Left renal pelvis (tissue), 4 donors: ENCODE measurements at places on chromosomes 5 and 9.

GRCh38 chr9:100269656-100270055 is 83.1 kb downstream of the TEX10 start:
- no peak for DNase-seq

DNA sequence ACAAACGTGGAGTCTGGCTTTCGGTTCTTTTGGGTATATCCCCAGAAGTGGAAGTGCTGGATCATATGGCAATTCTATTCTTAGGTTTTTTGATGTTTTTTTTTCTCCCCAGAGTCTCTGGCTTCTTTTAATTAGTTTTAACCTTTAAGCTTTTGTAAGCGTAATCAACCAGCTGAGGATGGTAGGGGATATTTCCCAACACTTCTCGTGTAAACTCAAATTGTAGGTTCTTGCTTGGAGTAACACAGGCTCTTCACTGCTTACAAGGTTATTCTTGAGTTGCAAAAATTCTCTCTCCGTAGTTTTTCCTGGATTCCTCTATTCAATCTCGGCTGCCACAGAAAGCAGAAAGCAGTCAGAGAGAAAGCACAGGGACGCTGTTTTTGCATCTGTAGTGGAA is 11.9 kb downstream of the LAMC3 start:
- DNase-seq, result no peak

DNA sequence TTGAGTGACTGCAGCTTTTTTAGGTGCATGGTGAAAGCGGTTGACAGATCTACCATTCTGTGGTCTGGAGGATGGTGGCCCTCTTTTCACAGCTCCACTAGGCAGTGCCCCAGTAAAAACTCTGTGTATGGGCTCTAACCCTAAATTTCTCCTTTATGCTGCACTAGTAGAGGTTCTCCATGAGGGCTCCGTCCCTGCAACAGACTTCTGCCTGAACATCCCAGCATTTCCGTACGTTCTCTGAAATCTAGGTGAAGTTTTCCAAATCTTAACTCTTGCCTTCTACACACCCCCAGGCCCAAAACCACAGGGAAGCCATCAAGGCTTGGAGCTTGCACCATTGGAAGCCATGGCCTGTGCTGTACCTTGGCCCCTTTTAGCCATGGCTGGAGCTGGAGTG is 1898.1 kb upstream of the NUDT12 start:
- no peak for DNase-seq

- no peak for DNase-seq
Observed at GRCh38 chr9:112527959-112528358, 41.3 kb downstream of the KIAA1958 start.

GRCh38 chr9:105188746-105189145 is 55.7 kb upstream of the SLC44A1 start:
- no peak for DNase-seq

- no peak for DNase-seq
Observed at GRCh38 chr5:36795366-36795765, 81.2 kb upstream of the NIPBL start.

- DNase-seq, result no peak
Observed at GRCh38 chr9:115985657-115986056, 167.9 kb upstream of the PAPPA start.

- DNase-seq, result no peak
Observed at GRCh38 chr9:112784020-112784785, 33.6 kb downstream of the SNX30 start.

GRCh38 chr5:169133531-169133930 is 167.4 kb downstream of the SLIT3 start:
- no peak for DNase-seq

GRCh38 chr5:19314840-19315239 is 673.2 kb downstream of the CDH18 start:
- no peak for DNase-seq

- DNase-seq, result no peak
Observed at GRCh38 chr9:124443625-124444024, 6.6 kb upstream of the ADGRD2 start.

GRCh38 chr5:141814064-141814964 is 63.9 kb downstream of the PCDH1 start:
- no peak for DNase-seq

- no peak for DNase-seq
Observed at GRCh38 chr9:130327070-130327780, 61.7 kb downstream of the HMCN2 start.

DNA sequence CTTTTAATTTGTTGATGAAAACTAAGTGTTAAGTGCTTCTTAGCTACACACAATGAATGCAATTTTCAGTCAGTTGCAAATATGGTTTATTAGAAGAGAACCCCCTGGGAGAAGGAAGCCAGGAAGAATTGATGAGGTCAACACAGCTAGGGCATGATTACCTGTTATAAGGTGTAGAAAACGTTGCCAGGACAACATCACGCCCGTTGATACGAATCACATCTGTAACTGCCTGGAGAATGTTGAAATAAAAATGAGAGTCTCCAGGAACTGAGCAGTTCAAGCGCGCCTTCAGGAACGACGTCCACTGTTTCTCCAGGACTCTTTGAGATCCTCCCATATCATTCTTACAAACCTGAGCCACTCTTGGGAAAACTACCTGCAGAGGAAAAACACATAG is 88.0 kb downstream of the SEMA6A start:
- no peak for DNase-seq

DNA sequence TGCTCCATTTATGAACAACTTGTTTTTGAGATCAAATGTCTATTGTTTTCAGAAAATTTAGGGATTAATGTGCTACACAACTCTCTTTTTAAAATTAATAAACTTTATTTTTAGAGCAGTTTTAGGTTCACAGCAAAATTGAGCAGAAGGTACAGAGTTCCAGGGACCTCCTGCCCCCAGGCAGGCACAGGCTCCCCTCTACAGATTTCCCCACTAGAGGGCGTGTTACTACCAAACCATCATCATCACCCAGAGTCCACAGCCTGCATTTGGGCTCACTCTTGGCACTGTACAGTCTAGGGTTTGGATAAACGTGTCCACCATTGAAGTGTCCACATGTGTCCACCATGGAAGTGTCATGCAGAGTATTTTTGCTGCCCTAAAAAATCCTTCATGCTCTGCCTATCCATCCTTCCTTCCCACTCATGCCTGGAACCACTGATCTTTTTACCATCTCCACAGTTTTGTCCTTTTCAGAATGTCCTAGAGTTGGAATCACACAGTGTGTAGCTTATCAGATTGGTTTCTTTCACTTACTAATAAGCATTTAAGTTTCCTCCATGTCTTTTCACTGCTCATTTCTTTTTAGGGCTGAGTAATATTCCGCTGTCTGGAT is 61.7 kb downstream of the MRPL36 start:
- DNase-seq, result no peak

- DNase-seq, result no peak
Observed at GRCh38 chr9:93295031-93295430, 111.1 kb downstream of the WNK2 start.

DNA sequence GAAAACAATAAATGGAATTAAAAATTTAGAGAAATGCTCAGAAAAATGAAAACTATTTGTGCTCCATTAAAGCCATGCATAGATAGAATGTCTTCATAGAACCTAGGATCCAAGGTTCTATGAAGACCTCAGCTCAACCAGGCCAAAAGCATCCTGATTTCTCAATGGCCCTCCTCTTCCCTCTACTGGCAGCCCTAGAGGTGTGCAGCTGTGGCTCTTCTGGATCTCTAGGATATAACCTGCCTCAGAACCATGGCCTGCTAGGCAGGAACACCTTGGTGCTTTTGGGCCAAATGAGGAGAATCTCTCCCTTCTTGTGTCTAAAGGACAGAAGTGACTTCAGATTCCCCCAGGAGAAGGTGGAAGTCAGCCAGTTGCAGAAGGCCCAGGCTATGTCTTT is 15.1 kb downstream of the IFNA1 start:
- no peak for DNase-seq

GRCh38 chr9:126592461-126592860 is 21.3 kb upstream of the LMX1B start:
- no peak for DNase-seq

DNA sequence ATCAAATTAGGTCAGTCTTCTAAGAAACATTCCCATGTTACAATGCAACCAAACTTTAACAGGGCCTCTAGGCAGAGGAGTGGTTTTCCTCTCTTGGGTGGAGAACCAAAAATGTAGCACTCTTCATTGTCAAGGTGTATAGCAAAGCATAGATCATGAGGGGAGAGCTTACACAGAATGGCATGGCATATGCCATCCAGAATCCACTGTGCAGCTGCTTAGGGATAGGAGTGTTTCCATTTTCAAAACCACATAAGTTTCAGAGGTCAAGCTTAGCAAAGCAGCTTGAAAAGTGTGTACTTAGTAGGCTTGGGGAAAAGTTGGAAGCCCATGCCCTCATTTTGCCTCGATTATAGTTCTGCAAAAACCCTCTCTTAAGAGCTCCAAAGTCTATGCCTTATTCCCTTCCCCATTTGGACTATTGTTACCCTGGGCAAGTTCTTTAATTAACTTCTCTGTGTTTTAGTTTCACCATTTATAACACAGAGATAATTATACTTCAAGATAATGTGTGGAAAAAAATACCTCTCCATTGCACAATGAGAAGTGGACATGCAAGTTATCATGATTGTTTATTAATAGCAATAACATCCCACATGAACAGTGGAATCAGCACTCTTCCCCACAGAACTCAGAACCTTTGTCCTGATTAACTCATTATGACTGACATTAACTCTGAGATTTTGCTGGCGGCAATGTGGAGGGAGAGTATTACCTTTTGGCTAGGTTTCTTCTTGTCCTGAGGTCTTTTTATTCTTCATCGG is 398.9 kb upstream of the WWC1 start:
- DNase-seq, result no peak

GRCh38 chr5:116563736-116564308 is 10.8 kb downstream of the SEMA6A start:
- DNase-seq, result no peak

GRCh38 chr9:26462751-26463150 is 429.9 kb downstream of the CAAP1 start:
- DNase-seq, result no peak

- no peak for DNase-seq
Observed at GRCh38 chr9:125444166-125444565, 182.5 kb downstream of the GAPVD1 start.

DNA sequence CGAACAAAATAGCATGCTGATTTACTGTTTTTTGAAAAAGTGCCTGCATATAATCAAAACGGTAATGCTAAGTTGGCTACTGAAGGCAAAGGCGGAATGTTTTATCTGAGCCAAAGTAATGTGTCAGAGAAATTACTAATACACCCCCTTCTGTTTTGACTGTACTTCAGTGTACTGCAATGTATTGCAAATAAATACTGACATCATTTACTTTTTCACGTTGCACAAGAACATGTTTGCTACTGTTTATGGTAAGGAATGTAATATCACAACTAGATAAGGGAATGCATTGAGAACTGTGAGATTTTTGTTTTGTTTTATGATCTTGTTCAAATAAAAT is 813 bp upstream of the AGTPBP1 start:
- no peak for DNase-seq

GRCh38 chr5:9104571-9105339 is 441.1 kb downstream of the SEMA5A start:
- no peak for DNase-seq

DNA sequence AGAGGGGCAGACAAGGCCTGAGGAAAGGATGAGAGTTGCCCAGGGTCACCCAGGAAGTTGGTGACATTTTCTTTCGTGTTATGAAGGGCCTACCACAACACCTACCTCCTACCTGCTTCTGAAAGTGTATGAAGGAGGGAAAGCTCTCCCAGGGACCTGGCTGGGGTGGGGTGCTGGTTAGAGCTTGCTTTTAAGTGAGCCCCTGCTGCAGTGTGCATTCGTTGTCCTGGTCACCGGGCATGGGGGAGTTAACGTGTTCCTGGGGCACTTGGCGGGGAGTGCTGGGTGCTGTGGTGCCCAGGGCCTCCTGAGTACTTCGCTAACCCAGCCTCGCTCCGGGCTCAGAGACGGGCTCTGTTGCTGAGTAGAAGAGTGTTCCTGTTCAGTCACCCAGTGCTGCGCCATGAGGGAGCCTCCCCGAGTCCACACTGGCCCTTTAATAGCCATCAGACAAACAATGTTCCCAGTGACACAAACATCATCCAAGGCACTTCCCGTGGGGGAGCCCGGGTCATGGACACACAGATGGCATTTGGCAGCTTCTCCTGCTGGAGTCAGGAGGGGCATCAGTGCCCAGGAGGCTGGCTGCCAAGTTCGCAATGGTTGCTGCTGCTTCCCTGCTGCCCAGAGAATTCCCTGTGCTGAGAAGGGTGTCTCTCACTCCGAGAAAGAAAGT is 85.7 kb downstream of the AMBP start:
- no peak for DNase-seq

DNA sequence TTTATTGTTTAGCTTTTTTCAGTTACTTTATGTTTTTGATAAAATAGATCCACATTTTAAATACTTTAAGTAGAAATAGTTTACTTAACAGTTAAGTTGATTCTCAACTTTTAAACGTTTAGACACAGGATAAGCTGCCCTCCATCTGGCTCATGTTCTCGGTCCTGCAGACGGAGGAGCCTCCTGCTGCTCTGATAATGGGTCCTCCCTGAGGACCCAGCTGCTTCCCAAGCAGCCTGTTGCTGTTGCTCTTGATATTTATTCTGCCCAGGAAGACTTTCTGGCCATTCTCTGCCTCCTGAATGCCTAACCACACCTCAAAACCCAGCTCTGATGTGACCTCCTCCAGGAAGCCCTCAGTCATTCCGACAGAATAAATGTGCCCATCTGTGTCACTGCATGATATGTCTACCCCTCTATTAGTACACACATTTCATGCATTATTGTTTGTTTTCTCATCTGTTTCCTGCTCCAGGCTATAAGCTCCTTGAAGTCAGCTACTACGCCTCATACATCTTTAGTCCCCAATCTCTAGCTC is 267.2 kb upstream of the MSX2 start:
- no peak for DNase-seq

GRCh38 chr9:113572076-113572861 is 108.7 kb downstream of the RGS3 start:
- DNase-seq, result no peak

GRCh38 chr9:13478639-13479038 is 199.1 kb upstream of the MPDZ start:
- no peak for DNase-seq

DNA sequence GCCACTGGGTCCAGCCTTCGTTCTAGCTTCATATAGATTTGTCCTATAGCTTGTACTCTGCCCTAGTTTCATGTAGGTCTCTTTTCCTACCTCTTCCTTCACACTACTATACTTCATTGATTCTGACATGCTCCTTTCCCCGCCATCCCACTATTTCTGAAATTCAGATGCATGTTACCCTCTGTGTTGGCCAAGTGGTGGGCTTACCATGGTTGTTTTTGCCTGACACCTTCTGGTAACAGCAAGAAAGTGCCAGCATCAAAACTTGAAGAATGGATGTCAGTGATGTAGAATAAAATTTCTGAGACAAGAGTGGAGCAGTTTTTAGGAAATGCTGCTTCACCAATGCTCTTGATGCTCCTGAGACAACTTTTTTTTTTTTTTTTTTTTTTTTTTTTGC is 19.5 kb upstream of the SERINC5 start:
- no peak for DNase-seq

- DNase-seq, result no peak
Observed at GRCh38 chr9:133784731-133785561, 46.8 kb upstream of the SARDH start.

GRCh38 chr9:68416936-68417564 is 60.6 kb downstream of the PGM5 start:
- no peak for DNase-seq
